Left cardiac atrium (tissue), 4 donors: ENCODE measurements at places on chromosomes 6 and 20.

DNA sequence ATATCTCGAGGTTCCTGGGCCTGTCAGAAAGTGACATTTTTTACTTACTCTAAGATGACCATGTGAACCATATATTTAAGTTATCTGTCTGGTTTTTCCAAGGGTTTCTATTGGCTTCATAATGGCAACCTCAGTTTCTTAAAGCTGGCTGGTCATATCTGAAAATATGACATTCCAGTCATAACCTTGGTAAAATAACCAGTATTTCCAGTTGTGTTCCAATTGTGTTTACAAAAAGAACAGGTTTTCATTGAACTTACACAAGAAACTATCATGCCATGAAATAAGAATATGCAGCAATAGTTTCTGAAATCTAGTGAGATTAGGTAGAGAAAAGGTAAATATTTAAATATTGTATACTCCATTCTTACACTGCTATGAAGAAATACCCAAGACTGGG lies 61.7 kb upstream of the HMGN3 start:
- DNase-seq = no peak

GRCh38 chr6:72272958-72273357 lies 348.9 kb upstream of the KCNQ5 start:
- no peak for DNase-seq

DNA sequence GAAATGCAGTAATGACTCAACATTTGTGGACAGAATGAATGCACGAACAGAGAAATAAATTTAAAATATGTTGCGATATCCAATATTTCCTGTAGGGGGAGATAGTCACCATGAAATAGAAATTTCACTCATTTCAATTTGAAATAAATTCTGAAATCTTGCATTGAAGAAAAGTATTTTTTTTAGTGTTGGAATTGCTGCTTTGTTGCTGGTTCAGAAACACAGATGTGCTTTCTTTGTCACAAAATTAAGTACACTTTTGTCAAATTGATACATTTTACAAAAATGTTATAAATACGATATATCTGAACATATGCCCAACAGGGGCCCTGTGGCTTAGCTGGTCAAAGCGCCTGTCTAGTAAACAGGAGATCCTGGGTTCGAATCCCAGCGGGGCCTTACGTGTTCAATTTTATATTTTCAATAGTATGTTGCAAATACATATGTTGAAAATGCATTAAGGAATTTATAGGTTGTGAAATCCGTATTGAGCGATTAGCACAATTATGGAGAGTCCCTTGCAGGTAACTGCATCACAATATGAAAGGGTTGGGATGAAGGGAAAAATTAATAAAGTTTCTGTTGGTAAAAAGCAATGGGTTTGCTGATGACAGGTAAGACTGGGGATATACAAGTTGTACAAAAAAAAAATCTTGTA lies 85.4 kb upstream of the PRSS16 start:
- no peak for DNase-seq

DNA sequence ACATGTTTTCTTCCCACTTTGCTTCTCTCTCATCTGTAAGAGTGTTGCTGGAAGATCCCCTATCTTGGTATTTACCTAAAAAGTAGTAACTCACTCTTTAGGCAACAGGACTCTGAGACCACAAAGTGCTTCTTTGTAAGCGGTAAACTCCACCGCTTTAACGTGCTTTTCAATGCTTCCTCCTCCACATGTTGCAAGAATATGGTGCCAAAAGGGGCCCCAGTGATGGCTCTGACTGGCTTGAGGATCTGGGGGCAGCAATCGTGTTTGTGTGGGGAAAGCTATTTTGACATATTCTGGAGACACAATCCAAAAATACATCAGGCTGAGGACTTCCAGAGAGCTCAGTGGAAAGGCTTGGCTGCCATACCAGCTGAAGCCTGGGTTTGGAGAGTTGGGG lies 12.4 kb upstream of the CPNE5 start:
- DNase-seq = no peak

DNA sequence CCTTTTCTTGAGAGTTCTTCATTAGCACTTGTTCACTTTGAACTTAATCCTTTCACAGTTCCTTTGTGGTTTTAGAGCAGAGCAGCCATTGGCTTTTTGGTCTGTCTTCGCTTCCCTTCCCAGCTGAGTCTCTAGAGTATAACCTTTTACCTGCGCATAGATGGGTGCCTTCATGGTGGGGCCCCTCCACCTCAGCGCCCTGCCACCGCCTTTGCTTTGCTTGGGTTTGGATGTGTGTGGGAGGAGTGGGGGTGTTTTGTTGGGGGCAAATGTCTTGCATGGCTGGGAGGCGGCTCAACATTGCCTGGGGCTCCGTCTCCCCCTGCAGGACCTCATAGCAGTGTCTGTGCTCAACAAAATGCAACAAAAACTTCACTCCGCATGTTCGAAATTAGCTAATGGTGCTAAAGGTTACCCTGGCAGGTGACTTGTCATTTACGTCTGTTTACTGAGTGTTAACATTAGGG lies 11.9 kb downstream of the PYGB start:
- DNase-seq = no peak

DNA sequence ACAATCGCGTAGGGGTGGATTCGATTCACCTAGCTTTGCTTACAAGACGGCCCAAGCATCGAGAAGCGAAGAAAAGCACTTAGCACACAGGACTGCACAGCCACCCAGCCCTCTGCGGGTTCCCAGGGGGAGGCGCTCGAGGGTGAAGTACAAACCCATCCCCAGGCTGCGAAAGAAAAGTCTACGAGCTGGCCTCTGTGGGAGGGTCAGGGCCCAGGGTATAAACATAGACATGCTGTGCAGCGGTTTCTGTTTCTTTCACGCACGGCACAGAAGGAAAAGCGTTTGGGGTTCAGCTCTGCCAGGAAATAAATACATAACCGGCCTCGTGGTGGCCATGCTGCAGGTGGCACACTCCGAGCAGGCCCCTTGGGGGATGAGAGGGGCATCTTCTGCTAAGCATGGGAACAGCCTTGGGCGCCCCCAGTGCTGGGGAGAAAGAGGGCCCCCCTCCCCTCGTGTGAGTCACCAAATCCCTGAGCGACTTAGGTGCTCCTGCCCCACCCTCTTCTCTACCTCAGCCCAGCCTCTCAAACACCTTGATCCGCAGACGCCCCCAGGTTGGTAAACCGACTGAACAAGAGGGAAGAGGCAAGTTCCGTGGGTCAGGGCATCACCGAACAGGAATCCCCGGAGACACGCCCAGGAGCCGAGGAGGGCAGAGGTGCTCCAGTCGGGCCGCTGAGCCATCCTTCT lies 91.6 kb upstream of the RIPOR2 start:
- peak; percentile 26 for DNase-seq

DNA sequence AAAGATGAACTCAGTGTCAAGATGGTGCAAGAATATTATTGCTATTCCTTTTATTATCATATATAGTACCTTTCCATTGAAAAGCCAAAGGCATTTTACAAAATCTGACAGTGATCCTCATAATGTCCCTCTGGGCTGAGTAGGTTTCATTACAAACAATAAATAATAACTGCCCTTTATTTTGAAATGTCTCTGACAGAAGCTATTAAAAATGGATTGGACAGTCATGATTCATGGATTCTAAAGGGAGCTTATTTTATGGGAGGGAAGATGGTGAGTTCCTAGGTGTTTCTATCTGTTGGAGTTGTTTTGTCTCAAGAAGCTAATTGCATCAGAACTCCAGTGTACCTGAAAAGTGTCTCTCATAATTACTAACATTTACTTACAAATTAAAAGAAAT lies 30.4 kb upstream of the HDAC2 start:
- DNase-seq = no peak

DNA sequence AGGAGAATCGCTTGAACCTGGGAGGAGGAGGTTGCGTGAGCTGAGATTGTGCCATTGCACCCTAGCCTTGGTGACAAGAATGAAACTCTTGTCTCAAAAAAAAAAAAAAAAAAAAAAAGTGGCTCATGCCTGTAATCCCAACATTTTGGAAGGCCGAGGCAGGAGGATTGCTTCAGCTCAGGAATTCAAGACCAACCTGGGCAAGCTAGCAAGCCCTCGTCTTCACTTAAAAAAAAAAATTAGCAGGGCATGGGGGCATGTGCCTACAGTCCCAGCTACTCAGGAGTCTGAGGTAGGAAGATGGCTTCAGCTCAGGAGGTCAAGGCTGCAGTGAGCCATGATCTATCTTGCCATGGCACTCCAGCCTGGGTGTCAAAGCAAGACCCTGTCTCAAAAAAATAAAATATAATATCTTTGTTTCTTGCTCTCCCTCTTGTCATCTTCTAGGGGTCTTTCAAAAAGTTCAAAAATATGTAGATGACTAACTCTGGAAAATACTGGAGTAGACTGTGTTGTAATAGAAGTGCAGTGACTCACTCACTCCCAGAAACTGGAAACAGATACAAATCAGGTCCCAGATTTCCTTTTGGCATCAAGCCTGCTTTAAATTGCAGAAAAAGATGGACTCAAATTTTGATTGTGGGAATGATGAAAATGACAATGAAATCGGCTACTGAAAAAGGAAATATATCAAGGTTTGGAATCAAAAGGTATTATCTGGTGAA lies 2.8 kb upstream of the GINM1 start:
- DNase-seq = no peak

GRCh38 chr20:57614490-57615444 lies 5.5 kb downstream of the ZBP1 start:
- DNase-seq = no peak

- DNase-seq = no peak
These were observed 15.9 kb upstream of the TBC1D20 start for GRCh38 chr20:478010-478948.

GRCh38 chr20:49693435-49694171 lies 20.1 kb downstream of the B4GALT5 start:
- no peak for DNase-seq

GRCh38 chr6:170114956-170115855 lies 175.7 kb downstream of the DLL1 start:
- no peak for DNase-seq
